ENCODE measurements at places on chromosomes 13 and 19.

- no peak for DNase-seq
Observed at GRCh38 chr19:1169921-1170885, 3.9 kb downstream of the SBNO2 start.

- DNase-seq = peak; percentile 30
Observed at GRCh38 chr19:12994701-12995595, at the start of gene NFIX. Gene NFIX, plus strand, starts transcription at chr19:12995475. Its CDS starts 363 bp downstream, at chr19:12995838.

DNA sequence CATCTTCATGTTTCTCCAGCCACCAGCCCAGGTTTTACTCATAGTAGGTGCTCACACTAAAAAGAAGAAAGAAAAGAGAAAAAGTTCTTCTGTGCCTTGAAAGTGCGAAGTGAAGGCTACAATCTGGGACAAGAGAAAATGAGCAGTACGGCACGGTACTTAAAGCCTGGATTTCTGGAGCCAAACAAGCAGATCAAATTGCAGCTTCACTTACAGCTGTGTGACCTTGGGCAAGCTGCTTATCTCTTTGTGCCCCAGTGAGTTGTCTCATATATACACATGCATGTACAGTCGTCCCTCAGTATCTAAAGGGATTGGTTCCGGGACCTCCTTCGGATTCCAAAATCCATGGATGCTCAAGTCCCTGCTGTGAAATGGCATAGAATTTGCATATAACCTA lies 41.8 kb downstream of the GSX1 start:
- no peak for DNase-seq

- DNase-seq = no peak
Observed at GRCh38 chr13:73355134-73355533, 296.3 kb downstream of the KLF5 start.

DNA sequence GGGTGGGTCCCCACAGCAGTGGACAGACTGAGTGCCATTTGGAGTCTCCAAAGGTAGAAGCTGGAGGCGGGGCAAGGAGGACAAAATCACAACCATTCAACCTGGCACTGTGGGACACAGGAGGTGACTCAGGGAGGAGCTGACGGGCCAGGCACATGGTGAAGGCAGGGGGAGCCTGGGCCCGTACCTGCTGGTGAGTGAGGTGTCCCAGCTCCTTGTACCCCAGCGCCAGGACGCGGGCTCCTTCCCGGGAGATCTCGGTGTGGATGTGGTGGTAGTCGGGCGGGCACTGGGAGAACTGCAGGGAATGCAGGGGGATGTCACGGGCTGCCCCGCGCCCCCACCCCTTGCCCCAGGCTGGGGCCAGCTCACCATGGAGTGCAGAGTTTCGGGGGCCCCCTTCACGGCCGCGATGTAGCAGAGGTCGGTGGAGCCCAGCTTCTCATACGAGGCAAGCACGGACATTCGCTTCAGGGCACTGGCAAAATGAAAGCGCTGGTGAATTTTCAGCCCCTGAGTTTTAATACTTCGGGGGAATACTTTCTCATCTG lies 9.8 kb downstream of the ATP13A1 start:
- no peak for DNase-seq

DNA sequence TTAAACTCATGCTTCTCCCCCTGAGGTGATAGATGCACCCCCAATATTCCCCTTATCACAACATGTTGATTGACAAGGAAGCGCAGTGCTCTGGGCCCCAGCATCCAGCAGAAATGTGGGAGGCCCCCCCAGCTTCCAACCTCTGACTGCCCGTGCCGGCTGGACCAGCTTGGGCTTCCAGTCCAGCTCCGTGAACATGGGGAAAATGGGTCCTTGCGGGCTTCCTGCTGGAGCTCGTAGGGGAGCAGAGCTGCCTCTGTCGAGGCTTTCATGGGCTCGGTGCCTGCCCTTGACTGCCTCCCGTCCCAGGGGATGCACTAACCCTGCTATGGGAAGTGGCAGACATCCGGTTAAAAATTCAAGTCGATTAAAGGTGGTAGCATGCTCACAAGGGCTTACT lies 188.9 kb downstream of the COL4A1 start:
- no peak for DNase-seq

DNA sequence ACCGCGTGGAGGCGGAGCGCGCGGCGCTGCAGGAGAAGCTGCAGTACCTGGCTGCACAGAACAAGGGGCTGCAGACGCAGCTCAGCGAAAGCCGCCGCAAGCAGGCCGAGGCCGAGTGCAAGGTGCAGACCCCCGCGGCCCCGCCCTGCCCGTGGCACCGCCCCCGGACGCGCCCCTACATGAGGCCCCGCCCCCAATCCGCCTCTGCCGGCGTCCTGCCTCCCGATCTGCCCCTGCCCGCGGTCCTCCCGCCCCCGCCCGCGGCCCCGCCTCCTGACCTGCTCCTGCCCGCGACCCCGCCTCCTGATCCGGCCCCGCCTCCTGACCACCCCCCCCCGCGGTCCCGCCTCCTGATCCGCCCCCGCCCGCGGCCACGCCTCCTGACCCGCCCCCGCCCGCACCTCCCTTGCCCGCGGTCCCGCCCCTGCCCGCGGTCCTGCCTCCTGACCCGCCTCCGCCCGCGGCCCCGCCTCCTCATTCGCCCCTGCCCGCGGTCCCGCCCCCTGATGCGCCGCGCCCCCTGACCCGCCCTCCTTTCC lies 11.7 kb downstream of the PRR36 start:
- peak; percentile 49 for DNase-seq

DNA sequence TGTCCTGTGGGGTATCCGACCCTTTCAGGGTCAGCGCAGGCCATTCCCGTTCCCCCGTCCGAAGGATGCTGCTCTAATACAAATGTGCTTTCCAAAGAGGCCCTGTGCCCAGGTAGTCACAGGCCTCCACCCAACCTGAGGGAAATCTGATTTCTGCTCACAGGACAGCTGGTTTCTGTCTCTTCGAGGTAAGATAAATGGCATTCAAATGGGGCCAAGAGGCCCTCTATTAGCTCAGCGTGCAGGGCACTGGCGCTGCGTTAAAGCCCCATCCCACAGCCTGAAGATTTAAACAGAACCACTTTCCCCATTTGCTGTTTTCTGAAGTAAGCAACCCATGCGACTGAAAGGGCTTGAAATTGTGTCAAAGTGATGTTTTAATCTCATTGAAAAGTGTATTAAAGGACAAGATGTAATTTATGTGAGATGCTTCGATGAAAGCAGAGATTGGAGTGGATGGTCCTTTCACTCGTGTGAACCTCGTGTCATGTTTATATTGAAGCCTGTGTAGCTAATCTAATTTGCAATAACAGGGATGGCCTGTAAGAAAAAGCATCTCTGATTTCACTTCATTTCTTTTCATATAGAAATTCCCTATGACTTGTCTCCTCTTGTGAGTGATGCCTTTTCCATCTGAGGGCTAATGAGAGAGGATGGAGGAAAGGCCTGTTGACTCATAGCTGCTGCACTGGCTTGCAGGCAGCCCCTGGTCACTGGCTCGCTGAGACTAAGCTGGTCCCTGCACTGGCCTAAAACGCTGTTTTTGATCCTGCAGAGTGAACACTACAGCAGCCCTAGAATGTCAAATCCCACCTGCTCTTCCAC lies 7.3 kb upstream of the SOX1 start:
- no peak for DNase-seq

DNA sequence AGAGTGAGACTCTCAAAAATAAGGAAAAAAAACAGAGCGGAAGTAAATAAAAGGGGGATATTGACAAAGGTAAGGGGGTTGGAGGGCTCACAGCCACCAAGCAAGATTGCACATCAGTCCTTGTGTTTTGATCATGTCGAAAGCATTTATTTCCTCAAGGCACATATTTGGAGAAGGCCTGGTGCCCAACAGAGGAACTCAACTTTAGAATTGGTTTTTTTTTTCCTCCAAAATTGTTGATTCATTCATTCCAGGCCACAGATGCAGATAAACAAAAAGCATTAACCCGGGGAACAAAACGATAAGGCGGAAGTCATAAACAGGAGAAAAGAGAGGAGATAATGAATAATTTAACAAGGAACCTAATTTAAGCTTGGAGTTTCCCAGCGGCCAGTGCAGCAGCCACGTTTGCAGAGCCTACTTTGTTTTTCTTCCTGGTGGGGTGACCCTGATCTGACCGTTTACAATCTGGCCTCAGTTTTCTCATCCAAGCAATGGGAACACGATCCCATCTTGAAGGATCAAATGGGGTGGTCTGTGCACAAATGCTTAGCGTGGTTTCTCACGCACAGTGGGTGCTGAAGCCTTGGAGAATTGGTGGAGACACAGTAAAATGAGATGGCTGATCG lies 2.1 kb upstream of the PTPRS start:
- DNase-seq = no peak

DNA sequence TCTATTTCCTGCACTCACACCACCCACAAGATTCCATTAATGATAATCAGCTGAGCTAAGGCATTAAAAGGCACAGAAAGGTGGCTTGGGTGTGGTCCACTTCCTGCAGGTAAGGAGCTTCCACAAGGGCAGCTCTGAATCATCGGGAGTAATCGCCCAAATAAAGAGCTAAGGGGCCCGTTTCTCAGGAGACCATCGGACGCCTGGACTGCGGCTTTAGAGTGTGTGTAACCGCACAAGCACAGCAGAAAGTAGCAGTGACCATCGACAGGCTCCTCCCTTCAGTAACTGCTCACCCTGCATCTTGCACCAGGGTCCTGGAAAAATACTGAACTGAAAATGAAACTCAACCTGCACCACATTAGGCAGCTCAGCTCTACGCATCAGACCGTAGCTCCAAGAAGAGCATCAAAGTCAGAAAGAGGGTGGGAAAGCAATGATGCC lies 6.0 kb downstream of the STK24 start:
- DNase-seq = no peak

DNA sequence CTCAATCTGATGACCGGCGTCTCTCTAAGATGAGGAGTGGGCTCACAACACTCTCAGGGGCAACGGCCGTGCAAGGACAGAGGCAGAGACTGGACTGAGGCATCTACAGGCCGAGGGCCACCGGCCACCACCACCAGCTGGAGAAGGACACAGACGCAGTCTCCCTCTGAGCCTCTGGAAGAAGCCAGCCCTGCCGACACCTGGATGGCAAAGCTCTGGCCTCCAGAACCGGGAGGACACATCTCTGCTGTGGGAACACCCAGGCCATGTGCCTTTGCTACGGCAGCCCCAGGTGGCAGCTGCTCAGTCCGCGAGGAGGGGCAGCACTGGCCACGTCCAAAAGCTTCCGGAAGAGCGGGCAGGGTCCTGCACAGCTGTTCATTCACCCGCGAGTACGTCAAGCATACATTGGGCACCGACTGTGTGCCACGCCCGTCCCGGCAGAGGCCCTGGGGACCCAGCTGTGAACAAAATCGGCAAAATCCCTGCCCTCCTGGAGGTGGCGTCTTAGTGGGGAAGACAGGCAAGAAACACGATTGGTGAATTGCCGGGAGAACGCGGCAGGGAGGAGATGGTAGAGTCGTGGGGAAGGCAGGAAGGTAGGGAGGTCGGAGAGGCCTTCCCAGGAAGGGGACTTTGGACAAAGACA lies 17.1 kb downstream of the C2CD4C start:
- DNase-seq = no peak

DNA sequence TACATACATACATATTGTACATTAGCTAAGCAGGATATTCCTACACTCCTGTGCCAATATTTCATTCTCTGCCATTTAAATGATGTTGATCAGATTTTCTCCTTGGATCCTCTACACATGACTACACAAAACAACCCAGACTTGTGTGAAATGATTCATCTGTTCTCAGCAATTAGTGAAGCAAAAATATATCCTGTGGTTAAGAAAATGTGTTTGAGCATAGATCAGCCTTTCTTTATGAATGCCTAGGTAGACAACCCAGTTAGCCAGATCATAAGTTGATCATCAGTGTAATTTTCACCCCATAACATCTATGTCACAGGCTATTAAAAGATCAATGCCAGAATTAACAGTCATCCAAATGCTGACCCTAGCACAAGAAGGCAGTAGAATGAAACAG lies 275.2 kb upstream of the EDNRB start:
- no peak for DNase-seq

GRCh38 chr19:6580313-6580712 lies 10.6 kb downstream of the CD70 start:
- no peak for DNase-seq

DNA sequence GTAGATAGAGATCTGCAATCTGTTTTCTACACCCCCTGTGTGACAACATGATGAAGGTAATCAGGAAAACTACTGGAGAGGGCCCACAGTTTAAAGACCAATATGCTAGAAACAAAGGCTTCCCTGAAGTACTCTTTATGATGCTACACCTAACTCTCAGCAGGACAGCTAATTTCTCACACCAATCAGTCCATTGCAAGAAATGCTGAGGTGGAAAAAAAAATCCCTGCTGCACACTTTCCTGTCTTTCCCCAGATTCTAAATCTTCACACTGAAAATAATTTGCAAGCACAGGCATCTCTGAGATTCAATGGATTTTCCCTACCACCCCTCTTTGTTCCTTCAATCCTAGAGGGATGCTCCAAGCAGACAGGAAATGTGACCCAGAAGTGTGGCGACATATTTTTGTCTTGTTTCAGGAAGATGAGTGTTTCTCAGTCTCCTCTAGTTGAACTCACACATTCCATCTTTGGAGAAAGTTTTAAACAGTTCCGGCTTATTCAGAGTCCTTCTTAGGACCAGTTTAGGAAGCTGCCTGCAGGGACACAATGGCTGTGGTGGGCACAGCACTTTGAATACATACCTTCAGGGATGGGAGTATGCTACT lies 671.6 kb downstream of the DIAPH3 start:
- no peak for DNase-seq

GRCh38 chr13:98731925-98732324 lies 20.5 kb downstream of the SLC15A1 start:
- no peak for DNase-seq

DNA sequence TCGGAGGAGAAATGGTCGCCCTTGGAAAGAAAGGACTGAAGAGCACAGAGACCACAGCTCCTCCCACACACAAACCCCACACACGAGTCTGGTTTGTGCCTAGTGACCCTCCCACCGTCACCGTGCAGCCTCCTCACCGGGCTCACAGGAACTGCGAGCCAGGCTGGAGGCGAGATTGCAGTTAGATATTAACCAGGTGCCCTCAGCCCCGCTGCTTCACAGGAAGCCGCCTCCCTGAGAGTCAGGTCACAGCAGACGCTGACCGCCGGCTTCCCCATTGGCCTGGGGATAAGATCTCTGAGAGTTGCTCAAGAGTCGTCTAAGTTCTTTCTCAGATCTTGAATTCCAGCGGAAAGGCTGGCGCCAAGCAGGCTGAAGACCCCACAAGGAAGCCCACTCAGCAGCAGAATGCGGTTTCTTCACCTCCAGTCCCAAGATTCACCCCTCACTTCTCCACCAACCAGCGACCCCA lies 870 bp downstream of the ZNF44 start:
- peak; percentile 40 for DNase-seq

DNA sequence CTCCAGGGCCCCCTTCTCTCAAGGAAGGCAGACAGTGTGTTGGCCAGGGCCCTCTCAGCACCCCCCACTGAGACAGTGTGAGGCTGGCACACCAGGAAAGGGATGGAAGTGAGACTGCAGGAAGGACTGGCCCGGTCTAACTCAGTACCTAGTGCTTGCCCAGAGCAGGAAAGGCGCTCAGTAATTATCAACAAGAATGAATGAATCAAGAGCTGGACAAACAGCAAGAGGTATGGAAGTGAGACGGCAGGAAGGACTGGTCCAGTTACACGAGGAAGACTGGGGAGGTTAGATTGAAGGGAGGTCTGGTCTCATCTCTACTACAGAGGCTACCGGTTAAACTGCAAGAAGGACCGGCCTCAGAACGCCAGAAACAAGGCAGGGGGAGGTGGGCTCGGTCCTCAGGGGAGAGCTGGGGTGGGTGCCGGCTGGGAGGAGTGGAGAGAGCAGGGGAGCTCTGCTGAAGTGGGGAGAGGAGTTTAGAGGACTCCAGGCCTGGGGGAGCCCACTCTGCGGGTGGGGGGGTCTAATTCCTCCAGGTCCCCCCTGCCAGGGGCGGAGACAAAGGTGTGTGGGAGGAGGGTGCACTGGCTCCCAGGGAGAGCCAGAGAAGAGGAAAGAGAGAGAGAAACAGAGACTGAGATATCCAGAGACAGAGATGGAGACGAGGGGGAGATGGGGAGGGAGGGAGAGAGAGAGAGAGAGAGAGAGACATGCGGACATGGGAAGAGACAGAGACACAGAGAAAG lies 1.1 kb downstream of the SLC8A2 start:
- no peak for DNase-seq
